Adrenal gland (tissue), 19 donors: ENCODE measurements at places on chromosomes 6 and 20. TPM values are rescaled to one million over a fixed set of nuclear protein-coding genes. Genes with fewer than 3 reads are reported as not detected.

DNA sequence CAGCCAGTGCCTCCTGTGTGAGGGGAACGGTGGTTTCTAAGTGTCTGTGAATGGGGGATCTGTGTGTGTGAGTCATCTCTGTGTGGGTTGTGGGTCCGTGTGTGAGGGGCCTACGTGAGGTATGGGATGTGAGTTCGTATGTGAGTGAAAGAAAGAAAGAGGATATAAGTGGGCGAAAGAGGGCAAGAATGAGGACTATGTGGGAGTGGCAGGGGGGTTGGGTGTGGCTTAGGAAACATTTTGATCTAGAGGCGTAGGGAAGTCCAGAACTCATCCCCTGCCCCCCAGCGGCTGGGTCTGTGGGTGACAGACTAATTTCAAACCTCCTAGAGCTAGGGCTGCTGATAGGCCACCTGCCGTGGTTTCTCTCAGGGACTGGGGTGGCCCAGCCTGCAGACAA, 35.5 kb downstream of the DHX35 start:
- DNase-seq = no peak

DNA sequence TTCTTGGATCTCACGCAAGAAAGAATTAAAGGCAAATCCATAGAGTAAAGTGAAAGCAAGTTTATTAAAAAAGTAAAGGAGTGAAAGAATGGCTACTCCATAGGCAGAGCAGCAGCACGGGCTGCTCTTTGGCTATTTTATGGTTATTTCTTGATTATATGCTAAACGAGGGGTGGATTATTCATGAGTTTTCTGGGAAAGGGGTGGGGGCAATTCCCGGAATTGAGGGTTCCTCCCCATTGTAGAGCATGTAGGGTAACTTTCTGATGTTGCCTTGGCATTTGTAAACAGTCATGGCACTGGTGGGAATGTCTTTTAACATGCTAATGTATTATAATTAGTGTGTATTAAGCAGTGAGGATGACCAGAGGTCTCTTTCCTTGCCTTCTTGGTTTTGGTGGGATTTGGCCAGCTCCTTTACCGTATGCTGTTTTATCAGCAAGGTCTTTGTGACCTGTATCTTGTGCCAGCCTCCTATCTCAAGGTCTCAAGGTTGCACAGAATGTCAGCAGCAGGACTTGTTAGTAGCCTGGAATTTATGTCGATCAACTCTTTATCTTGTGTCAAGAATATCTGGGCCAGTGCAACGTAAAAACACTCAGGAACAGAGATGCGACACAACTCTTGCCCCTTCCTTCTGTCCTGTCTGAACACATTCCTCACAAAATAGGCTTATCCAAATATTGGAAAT, 931.4 kb downstream of the QKI start:
- DNase-seq = peak; percentile 44

The VSX1 gene
- polyA plus RNA-seq = 0.48 TPM

DNA sequence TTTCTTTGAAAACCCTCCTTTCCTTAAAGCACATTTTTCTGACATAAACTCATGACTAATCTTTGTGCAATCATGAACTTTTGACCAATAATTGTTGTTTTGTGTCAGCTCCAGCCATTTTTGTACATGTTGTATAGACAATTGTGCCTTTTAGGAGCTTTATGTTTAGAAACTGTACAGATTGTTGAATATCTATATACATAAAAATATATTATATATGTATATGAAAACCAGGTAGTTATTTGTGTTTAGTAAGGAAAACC, 125.7 kb upstream of the EDN1 start:
- no peak for DNase-seq

The BTN3A1 gene
- polyA plus RNA-seq = 17.5 TPM

The FILIP1 gene
- 1.9 TPM for polyA plus RNA-seq

DNA sequence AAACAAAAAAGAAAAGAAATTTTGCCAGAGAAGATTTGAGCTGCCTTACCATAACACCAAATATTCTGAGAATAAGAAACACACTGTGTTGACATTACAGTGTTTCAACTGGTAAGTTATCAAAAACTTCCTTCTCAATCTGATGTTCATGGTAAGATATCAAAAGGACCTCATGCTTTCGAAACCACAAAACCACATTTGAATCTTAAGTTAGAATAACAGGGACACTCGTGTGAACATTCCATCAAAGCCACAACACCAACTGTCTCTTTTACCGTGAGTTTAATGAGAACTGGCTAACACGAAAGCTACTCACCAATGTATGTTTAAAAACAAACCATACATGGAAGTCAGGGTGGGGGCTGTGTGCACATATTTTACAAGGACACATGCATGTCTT, 73.0 kb upstream of the OPRM1 start:
- no peak for DNase-seq

DNA sequence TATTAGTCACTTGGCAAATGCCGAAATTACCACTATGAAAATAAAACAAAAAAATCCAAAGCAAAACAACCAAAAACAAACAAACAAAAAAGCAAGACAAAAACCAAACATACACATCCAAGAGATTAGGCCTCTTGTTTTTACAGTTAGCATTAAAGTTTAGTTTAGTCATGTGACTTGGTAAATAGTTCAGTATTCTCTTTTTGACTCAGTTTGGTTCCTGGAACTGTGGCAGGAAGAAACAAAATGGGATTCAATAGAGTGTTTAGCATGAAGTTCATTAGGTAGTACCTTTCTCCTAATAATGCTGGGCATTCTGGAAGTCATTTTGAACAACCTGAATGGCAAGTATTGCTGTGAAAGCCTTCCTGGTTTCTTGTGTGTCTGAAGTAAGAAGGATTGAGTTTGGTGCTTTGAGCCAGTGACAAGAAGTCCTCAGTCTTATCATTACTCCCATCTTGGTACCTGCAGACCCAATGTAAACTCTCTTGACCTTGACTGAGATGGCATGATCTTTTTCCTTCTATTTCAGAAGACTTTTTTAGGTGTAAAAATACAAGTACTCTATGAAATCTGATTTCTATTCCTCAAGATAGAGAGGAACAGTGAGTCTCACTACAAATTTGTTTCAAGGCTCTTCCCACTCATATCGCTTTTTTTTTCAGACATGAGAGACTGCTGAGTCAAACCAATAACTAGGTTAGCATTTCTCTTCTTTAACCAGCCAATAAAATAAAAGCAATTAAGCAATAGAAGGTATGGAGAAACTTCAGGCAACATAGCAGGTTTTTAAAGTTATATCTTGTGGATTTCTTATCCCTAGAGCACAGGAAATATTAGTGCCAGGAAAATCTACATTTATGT, 223.6 kb upstream of the PREP start:
- DNase-seq = no peak

The FOXC1 gene
- polyA plus RNA-seq = 4.6 TPM

The DEFB125 gene
- not detected for polyA plus RNA-seq

DNA sequence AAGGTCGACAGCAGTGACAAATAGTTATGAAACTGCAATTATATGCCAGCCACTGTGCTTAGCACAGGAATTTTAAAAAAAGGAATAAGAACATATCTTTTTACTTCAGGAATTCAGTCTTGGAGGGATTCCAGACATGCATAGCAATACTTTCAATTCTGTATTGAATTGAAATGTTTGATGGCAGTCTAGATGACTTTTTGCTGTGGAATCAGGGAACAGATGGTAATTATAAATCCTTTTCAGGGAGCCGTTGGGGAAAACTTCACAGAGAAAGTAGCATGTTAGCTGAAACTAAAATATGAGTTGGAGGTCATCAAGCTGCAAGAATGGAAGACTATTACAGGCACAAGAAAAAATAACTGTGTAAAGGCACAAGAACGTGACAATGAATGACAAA, 74.8 kb downstream of the IMPG1 start:
- no peak for DNase-seq

The CTCFL gene
- polyA plus RNA-seq = not detected

- no peak for DNase-seq
These were observed 5.9 kb upstream of the EYA4 start for GRCh38 chr6:133235221-133235620.

The NOL4L gene
- polyA plus RNA-seq = 29.8 TPM

GRCh38 chr6:37171201-37171969, 1.4 kb downstream of the PIM1 start:
- peak; percentile 74 for DNase-seq

The BMP2 gene
- polyA plus RNA-seq = 1.0 TPM

The MYLK2 gene
- 0.27 TPM for polyA plus RNA-seq

The TRIM10 gene
- polyA plus RNA-seq = not detected

The GHRH gene
- 0.91 TPM for polyA plus RNA-seq

The FAM209B gene
- not detected for polyA plus RNA-seq
